Brain (organoid and tissue), 16 donors: ENCODE measurements at places on chromosomes 5 and 9.

GRCh38 chr5:153659039-153659736, 168.7 kb downstream of the GRIA1 start:
- peak; percentile 85 for DNase-seq

GRCh38 chr5:126852841-126853271, 75.9 kb downstream of the LMNB1 start:
- no peak for DNase-seq

GRCh38 chr5:78300464-78301045, 6.1 kb upstream of the AP3B1 start:
- DNase-seq = no peak

DNA sequence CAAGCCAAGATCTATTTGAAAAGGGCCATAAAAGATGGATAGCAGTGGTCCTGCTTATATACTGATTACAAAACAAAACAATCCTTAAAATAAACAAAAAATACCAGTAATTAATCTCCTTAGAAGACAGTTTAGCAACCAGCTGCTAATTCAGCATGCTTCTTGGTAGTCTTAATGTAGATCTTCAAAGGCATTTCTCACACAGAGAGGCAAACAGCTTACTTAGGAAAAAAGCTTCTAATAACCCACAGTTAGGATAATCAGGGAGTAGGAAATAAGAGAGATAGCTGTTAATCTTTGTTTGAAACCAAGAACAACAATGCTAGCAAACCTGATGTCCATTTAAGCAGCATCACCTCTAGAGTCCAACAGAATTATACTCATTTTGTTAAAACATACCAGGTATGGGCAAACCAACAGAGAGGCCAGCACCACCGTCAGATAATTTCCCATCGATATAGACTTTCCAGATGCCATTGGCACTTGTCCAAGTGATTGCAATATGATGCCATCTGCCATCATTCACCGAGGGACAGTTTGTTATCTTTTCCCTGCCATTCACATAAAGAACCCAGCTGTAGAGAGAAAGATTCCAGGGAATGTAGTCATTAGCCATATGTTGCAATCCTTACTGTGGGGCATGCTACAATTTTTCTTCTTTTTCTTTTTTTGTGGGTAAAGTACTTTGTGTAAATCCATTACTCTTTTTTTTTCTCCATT, 105.6 kb upstream of the TXNDC8 start:
- DNase-seq = peak; percentile 67

- DNase-seq = no peak
Observed at GRCh38 chr5:108650997-108651396, 96.7 kb upstream of the FER start.

DNA sequence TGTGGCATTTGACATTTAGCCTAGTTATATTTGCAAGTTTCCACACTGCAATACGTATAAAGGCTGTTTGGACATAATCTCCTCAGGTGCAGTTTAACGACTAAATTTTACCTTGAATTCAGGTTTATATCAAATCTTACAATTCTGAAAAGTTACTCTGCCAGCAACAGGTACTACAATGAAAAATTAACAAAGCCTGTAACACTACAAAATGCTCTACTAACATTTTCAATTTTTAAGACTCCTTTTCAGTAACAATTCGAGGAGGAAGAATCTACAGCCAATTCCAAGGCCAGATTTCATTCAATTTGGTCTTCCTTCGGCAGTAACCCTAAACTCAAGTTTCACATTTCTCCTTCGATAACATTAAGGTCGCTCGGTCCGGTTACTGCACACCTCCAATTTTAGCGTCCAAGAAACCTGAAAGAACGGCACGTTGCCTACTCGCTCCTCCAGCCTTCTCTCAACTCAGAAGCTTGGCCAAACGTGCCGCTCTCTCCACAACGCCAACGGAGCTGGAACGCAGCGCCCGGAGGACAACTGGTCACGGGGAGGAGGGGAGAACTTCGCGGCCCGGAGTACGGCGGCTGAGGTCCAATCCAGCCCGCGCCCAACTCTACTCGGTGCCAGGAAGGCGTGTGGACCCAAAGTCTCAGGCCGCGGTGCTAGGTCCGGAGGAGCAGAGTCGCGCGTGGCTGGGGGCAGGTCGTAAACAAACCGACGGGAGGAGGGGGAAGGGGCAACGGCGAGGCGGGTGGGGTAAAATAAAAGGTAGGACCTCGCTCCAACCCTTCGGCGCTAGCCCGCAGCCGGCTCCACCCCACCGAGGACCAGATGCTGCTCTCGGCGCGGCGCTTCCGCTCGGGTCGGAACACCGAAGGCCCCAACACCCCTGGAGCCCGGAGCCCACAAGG, 681 bp downstream of the FNIP1 start:
- DNase-seq = peak; percentile 35

DNA sequence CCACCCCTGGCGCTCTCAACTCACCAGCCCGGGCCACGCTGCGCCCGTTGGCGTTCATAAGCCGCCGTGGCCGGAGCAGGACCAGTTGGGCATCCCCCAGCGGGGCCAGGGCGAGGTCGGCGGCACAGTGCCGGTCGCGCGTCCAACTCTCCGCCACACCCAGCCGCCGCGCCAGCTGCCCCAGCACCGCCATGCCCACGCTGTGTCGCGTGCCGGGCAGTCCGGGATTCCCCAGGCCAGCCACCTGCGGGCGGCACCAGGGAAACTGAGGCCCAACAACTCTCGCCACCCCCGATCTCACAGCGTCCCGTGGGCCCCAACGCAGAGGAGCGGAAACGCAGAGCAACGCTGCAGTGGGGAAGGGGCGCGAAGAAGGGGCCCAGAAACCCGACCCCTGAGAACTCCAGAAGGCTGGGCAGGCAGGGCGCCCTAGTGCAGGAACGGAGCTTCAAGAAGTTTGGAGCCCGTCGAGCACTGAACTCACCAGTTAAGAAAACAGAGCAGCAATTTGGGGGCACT, 453 bp downstream of the PTRH1 start:
- DNase-seq = no peak

GRCh38 chr9:76756268-76756640, 8.0 kb upstream of the PCA3 start:
- peak; percentile 78 for DNase-seq

GRCh38 chr9:91755761-91756509, 194.1 kb downstream of the ROR2 start:
- no peak for DNase-seq

GRCh38 chr5:16411741-16412455, 53.7 kb downstream of the ZNF622 start:
- no peak for DNase-seq

GRCh38 chr5:66351813-66352212, 207.7 kb downstream of the SREK1 start:
- DNase-seq = no peak

- DNase-seq = no peak
Observed at GRCh38 chr5:163809473-163809872, 304.1 kb downstream of the MAT2B start.

DNA sequence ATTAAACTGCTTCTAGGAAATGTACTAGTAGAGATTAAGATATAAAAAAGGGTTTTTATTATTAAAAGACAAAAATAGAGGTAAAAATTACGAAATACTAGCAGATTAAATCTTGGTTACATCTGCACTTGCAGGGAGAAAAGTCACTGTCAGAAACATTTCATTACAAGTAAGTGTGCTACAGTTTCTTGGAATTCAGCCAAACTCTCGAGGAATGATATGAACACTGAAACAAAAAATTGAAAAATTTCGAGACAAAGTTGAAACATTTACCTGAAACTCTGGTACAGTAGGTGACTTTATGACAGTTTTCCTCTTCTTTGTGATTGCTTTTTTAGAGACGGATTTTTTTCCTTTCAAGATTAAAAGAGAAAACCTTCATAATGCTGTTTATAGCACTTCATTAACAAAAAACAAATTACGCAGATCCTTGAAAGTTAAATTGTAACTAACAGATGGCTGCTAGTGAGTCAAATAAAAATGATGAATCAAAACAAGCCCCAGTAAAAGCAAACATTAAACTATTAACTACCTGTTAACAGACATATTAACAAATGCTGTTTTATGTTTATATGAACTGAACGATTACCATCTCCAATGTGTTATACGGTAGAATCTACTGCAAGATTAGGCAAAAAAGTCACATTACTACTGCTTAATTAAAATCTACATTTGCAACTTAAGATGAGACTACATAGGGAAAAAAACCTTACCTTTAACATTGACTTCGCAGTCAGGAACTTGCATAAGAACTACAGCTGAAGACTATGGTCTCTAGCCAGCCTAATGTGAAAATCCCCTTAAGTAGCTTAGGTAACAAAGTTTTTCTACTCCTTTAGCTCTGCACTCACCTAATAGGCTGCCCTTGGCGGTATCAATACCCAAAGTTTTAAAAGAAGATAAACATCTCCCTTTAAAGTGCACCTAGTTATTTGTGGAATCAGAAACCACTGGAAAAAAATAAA, 61.4 kb downstream of the RANBP6 start:
- peak; percentile 22 for DNase-seq

GRCh38 chr9:85501456-85501855, 240.3 kb downstream of the AGTPBP1 start:
- DNase-seq = no peak

GRCh38 chr9:16453390-16453789, 417.1 kb downstream of the BNC2 start:
- DNase-seq = no peak

GRCh38 chr5:45038366-45038987, 229.7 kb downstream of the MRPS30 start:
- peak; percentile 84 for DNase-seq

DNA sequence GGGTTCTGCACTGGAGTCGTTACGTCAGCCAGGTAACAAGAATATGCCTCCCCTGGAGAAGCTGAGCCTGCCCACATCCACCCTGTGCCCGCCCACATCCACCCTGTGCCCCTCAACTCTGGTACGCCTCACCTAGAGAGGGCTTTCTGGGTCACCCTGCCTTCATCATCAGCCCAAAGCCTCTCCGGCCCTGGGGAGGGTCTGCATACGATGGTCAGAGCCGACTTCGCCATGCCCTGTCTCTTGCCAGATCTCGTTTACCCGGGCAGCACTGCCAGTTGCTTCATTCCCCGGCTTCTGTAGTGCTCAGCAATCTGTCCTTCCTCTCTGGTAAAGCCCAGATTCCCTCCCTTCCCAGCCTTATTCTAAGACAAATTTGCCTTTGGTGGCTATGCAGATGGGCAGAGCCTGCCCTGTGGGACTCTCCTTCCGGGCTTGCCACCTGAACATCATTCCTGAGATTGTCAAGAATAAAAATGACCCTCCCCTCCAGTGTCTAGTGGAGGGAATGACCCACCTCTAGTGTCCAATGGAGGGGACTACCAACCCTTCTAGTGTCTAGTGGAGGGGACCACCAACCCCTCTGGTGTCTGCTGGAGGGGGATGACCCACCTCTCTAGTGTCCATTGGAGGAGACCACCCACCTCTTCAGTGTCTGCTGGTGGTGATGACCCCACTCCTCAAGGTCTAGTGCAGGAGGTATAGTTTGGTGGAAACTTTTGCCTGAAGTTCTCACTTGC, 3.4 kb downstream of the PLEKHG4B start:
- DNase-seq = no peak

- no peak for DNase-seq
Observed at GRCh38 chr5:142769251-142769792, 855 bp upstream of the ARHGAP26 start.

DNA sequence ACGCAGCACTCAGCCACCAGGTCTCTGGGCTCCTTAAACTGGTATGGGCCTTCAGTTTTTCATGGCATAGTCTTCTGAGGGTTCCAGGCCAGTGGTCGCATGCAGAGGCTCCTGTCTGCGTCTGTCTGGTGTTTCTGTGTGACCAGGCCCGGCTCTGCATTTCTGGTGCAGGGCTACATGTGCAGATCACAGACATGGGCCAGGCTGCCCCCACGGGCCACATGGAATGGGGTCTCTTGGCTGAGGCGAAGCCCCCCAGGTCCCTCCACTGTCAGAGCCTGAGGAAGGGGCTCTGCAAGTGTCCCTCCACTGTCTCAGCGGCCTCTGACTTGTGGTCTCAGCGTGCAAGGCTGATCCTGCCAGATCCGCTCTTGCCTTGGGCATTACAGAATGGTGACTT, 15.6 kb upstream of the CARD19 start:
- DNase-seq = no peak

DNA sequence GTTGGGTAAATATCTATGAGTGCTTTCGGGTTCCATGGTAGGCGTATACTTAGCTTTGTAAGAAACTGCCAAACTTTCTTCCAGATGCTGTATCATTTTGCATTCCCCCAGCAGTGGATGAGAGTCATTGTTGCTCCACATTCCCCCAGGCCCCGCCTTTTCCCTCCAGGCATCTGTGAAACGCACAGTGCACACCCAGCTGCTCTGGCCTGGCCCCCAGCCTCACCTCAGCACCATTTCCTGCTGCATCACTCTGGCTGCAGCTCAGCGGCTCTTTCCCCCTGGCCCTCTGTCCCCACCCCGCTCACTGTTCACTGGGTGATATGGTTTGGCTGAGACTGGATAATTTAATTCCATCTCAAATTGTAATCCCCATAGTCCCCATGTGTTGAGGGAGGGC, 76.6 kb upstream of the SPTLC1 start:
- DNase-seq = no peak

- DNase-seq = no peak
Observed at GRCh38 chr5:75130818-75131349, 78.5 kb upstream of the GCNT4 start.
